ENCODE measurements at places on chromosomes 16 and 17. TPM values are rescaled to one million over a fixed set of nuclear protein-coding genes. Genes with fewer than 3 reads are reported as not detected.

DNA sequence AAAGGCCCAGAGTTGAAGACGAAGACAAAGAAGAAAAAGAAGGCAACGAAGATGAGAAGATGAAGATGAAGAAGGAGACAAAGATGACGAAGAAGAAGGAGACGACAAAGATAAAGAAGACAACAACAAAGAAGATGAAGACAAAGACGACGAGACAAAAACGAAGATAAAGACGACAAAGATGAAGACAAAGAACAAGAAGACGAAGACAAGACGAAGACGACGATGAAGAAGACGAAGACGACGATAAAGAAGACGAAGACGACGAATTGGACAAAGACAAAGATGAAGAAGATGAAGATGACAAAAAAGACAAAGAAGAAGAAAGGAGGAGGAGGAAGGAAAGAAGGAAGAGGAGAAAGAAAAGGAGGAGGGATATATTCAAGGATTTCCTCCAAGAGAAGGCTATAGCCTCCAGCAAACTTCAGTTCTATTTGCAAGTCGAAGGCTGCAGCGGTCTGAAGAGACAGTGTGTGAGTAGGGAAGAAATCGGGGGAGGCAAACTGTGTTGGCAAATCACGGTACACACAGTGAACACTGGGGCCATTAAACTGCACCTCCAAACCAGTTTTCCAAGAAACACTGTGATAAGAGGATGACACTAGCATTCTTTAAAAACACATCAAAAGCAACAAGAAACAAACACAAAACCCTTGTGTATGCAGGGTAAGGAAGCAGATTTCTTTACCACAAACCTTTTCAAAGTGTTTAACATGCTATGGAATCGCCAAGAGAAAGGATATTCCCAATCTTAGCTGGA is 40.5 kb downstream of the MARF1 start:
- H3K27ac ChIP-seq: no peak overlapping the region
- H3K4me1 ChIP-seq: peaks cover under 1% of the 10 kb centered on the region
- peaks cover 72% of the 10 kb centered on the region for H3K36me3 ChIP-seq

DNA sequence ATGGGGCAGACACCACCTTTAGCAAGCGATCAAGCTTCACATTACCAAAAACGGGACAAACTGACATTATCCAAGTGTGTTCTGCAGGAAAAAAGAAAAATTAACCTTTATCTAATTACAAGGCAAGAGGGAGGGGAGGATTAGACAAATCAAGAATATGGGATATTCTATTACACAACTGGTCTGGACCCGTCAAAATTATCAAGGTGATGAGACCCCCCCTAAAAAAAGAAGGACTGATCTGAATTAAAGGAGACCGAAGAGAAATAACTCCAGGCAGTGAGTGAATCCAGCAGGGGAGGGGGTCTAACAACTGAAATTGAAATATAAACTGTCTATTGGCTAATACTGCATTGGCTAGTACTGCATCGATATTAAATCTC is 424 bp upstream of the NUBP1 start:
- H3K4me3 ChIP-seq: peak overlapping the region; percentile 71
- peaks cover under 1% of the 10 kb centered on the region for H3K36me3 ChIP-seq
- no peaks in the 10 kb centered on the region for H3K27me3 ChIP-seq
- no peak for DNase-seq

Gene TBC1D3
- not detected for total RNA-seq

GRCh38 chr16:75593825-75594820 is 27.9 kb downstream of the GABARAPL2 start:
- peaks cover 12% of the 10 kb centered on the region for H3K4me1 ChIP-seq
- no peaks in the 10 kb centered on the region for H3K27me3 ChIP-seq
- peak; percentile 4 for DNase-seq

Gene RECQL5
- total RNA-seq: 15.7 TPM

Gene NXN
- total RNA-seq: 56.6 TPM

Gene HBQ1
- not detected for total RNA-seq

GRCh38 chr17:49991409-49991808 is 3.6 kb downstream of the DLX3 start:
- H3K27me3 ChIP-seq: peaks cover 96% of the 10 kb centered on the region
- H3K4me3 ChIP-seq: no peak overlapping the region
- no peak for DNase-seq
- H3K36me3 ChIP-seq: no peaks in the 10 kb centered on the region
- no peak overlapping the region for H3K27ac ChIP-seq
- H3K4me1 ChIP-seq: peaks cover 32% of the 10 kb centered on the region

- H3K36me3 ChIP-seq: 0 out of 2 replicates have a peak, but pooled peaks cover 2% of the 10 kb centered on the region
- no peak overlapping the region for H3K4me3 ChIP-seq
- DNase-seq: no peak
- no peak overlapping the region for H3K27ac ChIP-seq
These were observed 26.3 kb downstream of the STAT5B start for GRCh38 chr17:42249681-42250446.

- peak overlapping the region; percentile 47 for H3K4me3 ChIP-seq
- H3K4me1 ChIP-seq: peaks cover 22% of the 10 kb centered on the region
- H3K27ac ChIP-seq: peak overlapping the region; percentile 95
These were observed 1.2 kb upstream of the HEXIM1 start for GRCh38 chr17:45146890-45147580.

Gene VAC14
- 44.9 TPM for total RNA-seq

DNA sequence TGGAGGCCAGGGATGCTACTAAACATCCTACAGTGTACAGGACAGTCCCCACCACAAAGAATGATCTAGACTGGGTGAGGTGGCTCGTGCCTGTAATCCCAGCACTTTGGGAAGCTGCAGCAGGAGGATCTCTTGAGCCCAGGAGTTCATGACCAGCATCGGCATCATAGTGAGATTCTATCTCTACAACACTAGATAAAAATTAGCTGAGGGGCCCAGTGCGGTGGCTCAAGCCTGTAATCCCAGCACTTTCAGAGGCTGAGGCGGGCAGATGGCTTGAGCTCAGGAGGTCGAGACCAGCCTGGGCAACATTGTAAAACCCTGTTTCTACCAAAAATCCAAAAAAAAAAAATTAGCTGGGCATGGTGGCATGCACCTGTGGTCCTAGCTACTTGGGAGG is 5.4 kb upstream of the ZNF500 start:
- H3K4me3 ChIP-seq: no peak overlapping the region
- no peak for DNase-seq
- H3K4me1 ChIP-seq: peaks cover 11% of the 10 kb centered on the region
- H3K36me3 ChIP-seq: no peaks in the 10 kb centered on the region
